Right ventricle myocardium inferior (tissue), 1 donor: ENCODE measurements at places on chromosomes 2 and 18.

DNA sequence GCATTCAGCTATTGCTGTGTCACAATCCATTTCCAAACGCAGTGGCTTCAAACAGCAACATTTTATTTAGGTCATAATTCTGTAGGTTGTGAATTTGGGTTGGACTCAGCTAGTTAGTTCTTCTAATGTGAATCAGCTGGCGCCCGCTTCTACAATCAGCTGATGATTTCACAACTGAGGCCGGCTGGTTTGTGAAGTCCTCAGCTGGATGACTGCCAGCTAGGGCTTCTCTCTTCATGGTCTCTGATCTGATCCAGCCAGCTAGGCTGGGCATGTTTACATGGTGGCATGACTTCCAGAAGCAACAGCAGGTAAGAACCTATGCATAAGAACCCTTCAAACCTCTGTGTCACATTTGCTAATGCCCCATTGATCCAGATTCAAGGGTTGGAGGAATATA lies 172.0 kb downstream of the SLC4A10 start:
- no peak for DNase-seq

- DNase-seq, result no peak
Observed at GRCh38 chr2:6741229-6741628, 124.5 kb downstream of the CMPK2 start.

DNA sequence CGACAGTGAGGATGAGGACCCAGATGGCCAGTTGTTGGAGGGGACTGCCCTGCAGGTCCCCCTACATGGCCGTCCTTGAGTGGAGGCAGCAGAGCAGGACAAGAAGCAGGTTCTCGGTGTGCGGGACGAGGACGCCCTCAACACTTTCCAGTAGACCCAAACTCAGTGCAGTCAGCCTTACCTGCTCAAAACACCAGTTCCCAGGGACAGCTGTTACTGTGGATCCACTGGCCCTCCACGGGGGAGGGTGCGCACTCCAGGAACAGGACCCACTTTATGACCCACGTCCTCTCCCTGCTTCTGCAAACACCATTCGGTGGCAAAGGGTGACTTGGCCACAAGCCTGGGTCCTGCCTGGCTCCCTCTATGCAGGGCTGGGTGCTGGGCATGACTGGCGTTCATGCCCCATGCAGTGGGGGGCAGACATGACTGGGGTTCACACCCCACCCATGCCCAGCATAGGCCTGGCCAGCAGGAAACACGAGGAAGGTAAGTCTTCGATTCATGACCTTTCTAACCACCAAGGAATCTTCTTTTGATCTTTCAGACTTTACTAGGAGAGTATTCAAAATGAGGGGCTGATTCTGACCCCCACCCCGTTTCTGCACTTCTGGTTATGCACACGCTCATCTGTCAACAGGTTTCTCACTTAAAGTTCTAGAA lies 233.7 kb downstream of the HDAC4 start:
- no peak for DNase-seq

DNA sequence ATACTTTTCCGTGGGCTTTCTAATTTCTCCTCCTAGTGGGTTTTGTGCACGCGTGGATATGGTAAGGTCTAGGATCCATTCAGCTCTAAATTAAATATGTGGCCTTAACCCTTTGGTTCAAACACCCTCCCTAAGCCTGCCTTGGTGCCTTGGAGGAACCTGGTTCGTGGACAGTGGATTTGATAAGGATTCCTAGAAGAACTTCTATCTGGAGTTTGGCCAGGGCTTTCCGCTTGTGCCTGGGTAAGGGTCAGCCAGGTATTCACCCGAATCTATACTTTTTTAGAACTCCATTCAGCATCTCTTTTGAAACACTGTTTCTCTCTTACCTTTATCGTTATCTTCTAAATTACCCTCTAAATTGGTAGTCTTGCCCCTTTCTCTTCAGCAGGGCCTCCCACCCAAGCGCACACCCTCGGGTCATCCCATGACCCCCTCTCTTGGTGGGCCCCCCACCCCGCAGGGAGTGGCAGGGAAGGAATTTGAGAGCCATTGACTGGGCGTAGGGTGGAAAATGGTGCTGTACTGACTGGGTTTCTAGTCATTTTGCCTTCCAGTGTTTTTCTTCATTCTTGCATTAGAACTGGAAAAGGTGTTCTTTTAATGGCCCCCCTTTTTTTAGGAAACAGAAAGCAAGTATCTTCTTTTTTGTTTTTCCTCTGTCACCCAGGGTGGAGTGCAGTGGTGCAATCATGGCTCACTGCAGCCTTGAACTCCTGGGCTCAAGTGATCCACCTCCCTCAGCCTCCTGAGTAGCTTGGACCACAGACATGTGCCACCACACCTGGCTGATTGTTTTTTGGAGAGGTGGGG lies 1.8 kb downstream of the SOCS6 start:
- DNase-seq, result no peak

DNA sequence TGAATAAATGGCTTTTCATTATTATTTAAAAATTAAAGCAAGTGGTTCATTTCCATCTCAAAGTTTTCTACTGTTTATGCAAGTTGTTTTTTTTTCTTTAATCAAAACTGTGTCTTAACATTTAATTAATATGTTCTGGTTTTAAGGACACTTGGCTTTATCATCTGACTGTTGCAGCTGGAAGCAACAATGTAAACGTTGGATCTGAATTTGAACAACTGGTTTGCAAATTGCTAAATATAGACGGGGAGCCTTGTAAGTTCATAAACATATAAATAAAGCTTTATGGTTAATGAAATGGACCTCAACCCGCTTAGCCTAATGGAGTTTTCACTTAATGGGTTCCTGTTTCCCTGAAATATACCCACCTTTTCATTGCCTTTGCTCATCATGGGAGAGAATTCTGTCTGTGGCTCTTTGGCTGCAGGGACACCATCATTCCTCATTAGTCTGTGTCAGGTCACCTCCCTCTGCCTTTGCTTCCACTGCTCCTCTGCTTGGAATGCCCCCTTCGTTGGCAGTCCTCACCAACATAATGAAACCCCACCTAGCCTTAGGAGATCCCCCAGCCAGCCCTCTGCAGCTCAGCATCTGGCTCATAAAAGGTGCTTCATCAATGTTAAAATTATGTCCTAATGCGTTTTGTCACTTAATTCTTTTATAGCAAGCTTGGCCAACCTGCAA lies 44.2 kb upstream of the DYNC2LI1 start:
- no peak for DNase-seq

DNA sequence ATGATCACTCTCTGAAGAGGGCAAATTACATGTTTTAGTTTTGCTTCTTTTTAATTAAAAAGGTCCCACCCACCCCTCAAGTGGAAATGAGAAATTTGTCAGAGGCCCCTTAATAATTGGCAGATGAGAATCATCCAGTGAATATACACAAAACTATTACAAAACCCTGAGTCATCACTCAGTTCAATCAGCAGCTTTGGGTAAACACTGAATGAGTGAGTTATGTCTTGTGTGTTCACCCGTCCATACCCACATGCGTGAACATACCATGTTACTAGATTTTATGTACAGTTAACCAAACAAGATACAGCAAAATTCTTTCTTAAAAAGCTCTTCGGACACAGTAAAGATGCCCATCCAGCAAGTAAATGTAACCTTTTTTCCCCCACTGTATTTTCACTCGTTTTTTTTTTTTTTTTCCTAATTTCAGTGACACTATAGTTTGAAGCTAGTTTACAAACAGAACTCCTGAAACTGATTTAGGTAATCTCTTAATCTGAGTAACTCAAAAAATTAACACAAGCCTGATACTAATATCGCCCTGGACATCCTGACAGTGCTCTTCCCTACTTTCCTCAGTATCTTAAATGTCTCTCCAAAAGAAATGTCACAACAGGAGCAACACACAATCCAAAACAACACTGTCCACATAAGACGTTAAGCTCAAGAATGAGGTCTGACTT lies 1.4 kb downstream of the PSME4 start:
- DNase-seq, result no peak

GRCh38 chr18:12883372-12883683 lies 709 bp downstream of the PTPN2 start:
- no peak for DNase-seq

DNA sequence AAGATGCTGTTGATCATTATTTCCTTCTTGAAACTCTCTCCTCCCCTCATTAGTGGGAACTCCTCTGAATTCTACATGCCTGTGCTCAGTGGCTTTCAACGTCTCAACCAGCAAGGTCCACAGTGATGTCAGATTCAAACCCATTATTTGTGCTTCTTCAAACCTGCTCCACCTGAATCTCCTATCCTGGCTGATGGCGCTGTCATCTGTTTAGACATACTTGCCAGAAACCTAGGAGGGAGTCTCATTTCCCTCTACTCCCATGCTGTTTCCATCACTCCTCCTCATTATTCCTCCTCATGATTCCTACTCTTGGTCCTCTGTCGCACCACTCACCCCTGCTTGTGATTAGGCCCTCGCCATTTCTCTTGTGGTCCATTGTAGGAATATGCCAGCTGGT lies 2.9 kb upstream of the LPIN2 start:
- no peak for DNase-seq

- no peak for DNase-seq
Observed at GRCh38 chr2:237931205-237931721, 35.6 kb upstream of the UBE2F start.

GRCh38 chr2:54185105-54185504 lies 69.7 kb downstream of the ACYP2 start:
- DNase-seq, result no peak

DNA sequence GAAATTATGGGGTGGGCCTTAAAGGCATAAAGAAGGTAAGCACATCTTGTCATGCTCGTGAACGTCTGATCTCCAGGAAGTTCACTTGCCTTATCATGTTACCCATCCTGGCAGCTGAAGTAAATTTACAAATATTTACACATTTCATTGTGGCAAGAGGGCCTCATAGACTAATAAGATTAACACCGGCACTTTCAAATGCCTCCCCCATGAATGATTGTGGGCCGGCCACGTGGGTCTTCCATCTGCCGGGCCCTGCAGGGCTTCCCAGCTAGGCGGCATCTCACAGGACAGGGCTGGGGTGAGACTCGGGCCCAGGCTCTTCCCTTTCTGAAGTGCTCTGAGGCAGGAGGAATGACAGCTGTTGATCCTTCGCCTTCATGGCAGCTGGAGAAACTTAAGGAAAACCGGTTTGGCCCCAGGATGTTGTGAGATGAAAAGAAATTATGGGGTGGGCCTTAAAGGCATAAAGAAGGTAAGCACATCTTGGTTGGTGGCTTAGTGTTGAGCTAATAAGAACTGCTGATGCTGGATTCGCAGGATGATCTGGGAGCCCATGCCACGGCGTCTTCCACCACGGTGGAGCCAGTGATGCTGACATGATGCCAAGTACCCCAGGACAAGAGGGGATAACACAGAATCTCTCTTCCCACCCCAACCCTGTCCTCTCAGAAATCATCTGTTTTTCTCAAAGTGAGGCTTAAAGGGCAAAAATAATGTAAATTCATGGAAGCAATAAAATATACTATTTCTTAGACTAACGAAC lies 176.3 kb downstream of the SEPTIN10 start:
- DNase-seq, result no peak

GRCh38 chr2:241545523-241546473 lies 12.7 kb upstream of the BOK start:
- DNase-seq, result no peak

GRCh38 chr2:164542581-164543021 lies 78.7 kb downstream of the GRB14 start:
- DNase-seq, result no peak

GRCh38 chr2:6083136-6083535 lies 391.0 kb downstream of the SOX11 start:
- DNase-seq, result no peak

DNA sequence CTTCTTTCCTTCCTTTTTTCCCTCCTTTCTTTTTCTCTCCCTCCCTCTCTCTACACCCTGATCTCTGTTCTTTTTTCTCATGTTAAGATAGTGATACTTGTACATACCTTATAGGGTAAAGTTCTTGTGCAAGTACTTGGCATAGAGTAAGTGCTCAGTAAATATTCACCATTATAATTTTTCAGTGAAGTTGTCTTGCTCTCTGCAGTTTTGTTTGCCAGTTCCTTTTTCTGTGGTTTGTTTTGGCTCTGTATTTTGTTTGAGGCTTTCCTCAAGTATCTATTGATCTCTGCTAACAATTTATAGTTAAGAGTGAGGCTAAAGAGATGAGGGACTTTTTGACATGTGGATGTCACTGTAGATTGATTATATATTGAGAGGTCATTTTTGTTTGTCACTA lies 48.0 kb downstream of the MTX2 start:
- no peak for DNase-seq

DNA sequence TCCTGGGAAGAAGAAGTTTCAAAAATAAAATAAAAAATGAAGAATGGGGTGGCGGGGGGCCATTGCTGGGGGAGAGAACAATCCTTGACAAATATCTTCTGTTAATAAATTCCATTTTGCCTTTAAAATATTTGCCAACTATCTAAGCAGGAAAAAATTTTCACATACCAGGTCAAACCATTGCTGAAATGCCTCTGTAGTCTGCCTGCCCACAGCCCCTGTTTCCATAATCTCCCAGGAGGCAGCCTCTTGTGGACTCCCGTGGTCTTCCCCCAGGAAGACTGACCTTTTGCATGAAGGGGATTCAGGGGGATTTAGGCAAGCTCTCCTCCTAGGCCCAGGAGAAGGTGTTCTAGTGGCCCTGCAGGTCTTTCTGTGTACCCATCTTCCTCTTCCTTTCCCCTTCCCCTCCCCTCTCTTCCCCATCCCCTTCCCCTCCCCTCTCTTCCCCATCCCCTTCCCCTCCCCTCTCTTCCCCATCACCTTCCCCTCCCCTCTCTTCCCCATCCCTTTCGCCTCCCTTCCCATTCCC lies 61.0 kb downstream of the RPL37A start:
- no peak for DNase-seq

DNA sequence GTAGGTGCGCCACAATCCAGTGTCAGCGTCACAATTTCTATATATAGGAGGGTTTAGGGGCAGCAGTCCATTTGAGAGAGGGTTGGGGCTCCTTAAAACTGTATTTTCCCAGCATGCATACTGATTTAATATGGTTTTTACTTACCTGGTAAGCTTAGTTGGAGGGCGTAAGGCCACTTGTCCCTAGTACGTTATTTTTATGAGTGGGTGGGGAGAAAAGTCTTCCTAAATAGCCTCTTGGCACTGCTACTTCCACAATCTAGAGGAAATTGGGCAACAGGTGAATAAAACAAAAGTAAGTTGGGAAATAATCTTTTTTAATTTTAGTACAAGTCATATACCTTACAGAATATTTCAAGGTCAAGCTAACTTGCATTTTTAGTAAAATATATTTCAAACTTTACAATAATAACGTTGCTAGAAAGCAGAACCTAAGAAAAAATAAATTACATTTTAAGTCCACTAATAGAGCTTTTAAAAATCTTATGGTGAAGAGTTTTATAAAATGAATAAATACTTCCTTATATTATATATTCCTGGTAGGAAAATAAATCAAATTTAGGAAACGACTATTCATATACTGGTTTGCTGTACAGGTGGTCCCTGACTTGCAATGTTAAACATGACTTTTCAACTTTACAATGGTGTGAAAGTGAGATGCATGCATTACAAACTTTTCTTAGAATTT lies 20.9 kb downstream of the DHRS9 start:
- DNase-seq, result no peak

GRCh38 chr2:59888015-59888414 lies 665.4 kb downstream of the BCL11A start:
- no peak for DNase-seq

- DNase-seq, result no peak
Observed at GRCh38 chr2:191384829-191385228, 139.6 kb downstream of the MYO1B start.

- no peak for DNase-seq
Observed at GRCh38 chr2:140136366-140136765, 1356.2 kb upstream of the NXPH2 start.
